ENCODE measurements at places on chromosomes 13 and 19. TPM values are rescaled to one million over a fixed set of nuclear protein-coding genes. Genes with fewer than 3 reads are reported as not detected.

KLK14 gene
- total RNA-seq: under 0.01 TPM

PAN3 gene
- total RNA-seq: 18.8 TPM

C19orf38 gene
- 0.71 TPM for total RNA-seq

CEACAM4 gene
- not detected for total RNA-seq

SPRYD7 gene
- total RNA-seq: 11.4 TPM

NAA16 gene
- 5.5 TPM for total RNA-seq

GPC5 gene
- 1.7 TPM for total RNA-seq

IGFL1 gene
- total RNA-seq: under 0.01 TPM

NLRP8 gene
- total RNA-seq: not detected

ZNF223 gene
- 4.8 TPM for total RNA-seq

ZNF628 gene
- 4.4 TPM for total RNA-seq

CLDND2 gene
- not detected for total RNA-seq

UBE2M gene
- total RNA-seq: 100 TPM

ETV2 gene
- total RNA-seq: not detected

METTL21C gene
- not detected for total RNA-seq

SELENOV gene
- total RNA-seq: not detected

ZNF492 gene
- under 0.01 TPM for total RNA-seq
